ENCODE measurements at places on chromosomes 3 and 15.

DNA sequence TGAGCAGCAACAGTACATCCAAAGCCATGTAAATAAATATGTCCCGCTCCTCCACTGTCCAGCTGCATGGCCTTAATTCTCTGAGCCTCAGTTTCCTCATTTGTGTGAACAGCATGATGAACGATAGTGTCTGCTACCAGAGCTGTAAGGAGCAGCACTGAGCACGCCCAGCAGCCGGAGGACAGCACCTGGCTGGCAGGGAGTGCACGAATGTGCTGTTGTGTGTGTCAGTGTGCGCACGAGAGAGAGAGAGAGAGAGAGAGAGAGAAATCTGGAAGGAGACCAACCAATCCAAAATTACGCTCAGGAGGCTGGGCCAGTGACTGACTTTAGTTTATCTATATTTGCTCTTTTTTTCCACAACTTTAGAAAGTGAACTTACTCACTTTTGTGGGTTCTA, 26.6 kb upstream of the PLXNA1 start:
- no peak for DNase-seq

- no peak for DNase-seq
These were observed 2.5 kb downstream of the EEFSEC start for GRCh38 chr3:128155616-128156360.

- DNase-seq: no peak
These were observed 42.2 kb upstream of the SIN3A start for GRCh38 chr15:75493732-75494131.

- DNase-seq: peak; percentile 55
These were observed 91.2 kb downstream of the SENP2 start for GRCh38 chr3:185677146-185677829.

- DNase-seq: no peak
These were observed 5.4 kb downstream of the CRABP1 start for GRCh38 chr15:78345396-78346125.

DNA sequence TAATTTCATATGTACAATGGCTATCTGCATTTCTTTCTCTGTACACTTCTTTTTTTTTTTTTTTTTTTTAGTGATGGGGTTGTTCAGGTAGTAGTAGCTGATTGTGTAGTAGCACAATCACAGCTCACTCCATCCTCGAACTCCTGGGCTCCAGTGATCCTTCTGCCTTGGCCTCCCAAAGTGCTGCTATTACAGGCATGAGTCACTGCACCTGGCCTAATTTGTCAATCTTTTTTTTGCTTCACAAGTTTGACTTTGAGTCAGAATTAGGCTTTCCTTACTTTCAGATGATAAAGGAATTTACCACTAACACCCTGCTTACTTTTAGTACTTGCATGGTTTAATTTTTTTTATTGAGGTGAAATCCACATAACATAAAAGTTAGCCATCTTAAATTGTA, 28.0 kb downstream of the MAP1A start:
- no peak for DNase-seq

GRCh38 chr3:120203016-120203415, 82.0 kb downstream of the GPR156 start:
- DNase-seq: no peak

GRCh38 chr3:58341376-58341775, 8.7 kb downstream of the PXK start:
- no peak for DNase-seq

- no peak for DNase-seq
These were observed at the start of gene FANCD2OS for GRCh38 chr3:10108091-10108490. FANCD2OS (minus strand) TSS chr3:10108255; CDS start chr3:10104774, 3,481 bp downstream.

DNA sequence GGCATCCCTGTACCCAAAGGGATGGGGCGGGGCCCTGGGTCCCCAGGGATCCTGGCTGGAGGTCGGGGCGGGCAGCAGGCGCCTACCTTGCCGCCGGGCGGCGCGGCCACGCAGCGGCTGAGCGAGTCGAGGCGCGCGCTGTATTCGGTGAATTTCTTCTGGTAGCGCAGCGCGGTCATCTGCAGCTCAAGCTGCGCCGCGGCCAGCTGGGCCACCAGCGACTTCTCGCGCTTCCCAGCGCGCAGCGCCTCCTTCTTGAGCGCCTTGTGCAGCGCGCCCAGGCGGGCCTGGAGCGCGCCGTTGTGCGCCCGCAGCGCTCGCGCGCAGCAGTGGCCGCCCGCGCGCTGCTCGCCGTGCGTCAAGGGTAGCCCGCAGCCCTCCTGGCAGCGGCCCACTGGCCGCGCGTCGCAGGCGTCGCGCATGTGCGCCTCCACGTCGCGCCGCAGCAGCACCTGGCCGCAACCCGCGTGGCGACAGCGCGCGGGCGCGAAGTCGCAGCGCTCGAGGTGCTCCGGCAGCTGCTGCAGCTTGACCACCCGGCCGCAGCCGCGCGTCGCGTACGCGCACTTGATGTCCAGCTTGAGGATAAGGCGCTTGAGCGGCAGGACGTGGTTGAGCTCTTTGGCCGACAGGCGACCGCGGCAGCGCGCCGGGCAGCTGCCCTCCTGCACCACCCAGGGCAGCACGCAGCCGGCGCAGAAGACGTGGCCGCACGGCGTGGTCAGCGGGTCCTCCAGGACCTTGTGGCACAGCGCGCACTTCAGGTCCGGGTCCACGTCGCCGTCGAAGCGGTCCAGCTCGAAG, 522 bp downstream of the PDZRN3 start:
- no peak for DNase-seq

DNA sequence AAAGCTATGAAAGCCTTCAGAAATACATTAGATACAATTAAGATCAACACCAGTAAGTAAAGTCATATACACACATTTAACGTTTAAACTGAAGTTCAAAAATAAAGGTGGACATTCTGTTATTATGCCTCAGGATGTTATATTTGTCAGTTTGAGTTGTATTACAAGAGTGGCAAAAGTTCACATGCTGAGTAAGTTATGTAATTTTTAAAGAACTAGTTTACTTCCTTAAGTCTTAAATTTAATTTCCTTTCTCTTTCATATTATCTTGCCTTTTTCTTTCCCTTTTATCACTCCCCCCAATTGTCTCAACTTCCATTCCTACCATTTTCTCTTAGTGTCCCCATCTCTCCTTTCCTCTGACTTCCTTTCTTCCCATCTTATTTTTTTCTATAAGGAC, 4.9 kb upstream of the GPR87 start:
- no peak for DNase-seq

DNA sequence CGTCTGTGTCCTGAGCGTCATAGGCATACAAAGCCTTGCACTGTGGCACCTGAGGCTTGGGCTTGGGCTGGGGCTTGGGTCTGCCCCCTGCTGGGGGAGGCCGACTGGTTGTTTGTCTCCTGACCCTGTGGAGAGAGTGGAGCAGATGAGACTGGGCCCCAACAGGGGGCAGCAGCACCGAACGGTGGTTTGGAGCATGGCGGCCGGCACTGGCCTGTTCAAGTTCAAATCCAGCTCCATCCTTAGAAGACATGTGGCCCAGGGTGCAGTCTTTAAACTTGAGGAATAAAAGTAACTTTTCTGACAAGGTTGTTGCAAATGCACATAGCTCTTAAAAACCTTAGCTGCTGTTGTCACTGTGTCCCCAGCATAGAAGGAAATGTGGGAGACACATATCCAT, 33.3 kb downstream of the CCNB2 start:
- DNase-seq: no peak

- no peak for DNase-seq
These were observed 3.4 kb downstream of the PDZRN3 start for GRCh38 chr3:73621388-73621787.

DNA sequence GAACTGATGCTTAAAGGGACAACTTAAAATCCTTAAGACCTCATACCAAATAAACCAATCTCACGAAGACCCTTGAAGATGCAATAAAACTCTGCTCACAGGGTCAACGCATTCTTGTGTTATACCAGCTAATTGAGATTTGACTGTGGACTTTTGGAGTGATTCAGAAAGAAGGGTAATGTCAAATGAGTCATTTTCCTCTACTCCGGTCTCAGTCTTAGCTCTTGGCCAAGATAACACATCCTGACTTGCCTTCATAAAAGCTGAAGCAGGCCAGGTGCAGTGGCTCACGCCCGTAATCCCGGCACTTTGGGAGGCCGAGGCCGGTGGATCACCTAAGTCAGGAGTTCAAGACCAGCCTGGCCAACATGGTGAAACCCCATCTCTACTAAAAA, 3.8 kb downstream of the PKM start:
- DNase-seq: peak; percentile 65

- DNase-seq: no peak
These were observed 44.1 kb downstream of the TRANK1 start for GRCh38 chr3:36900474-36901443.

DNA sequence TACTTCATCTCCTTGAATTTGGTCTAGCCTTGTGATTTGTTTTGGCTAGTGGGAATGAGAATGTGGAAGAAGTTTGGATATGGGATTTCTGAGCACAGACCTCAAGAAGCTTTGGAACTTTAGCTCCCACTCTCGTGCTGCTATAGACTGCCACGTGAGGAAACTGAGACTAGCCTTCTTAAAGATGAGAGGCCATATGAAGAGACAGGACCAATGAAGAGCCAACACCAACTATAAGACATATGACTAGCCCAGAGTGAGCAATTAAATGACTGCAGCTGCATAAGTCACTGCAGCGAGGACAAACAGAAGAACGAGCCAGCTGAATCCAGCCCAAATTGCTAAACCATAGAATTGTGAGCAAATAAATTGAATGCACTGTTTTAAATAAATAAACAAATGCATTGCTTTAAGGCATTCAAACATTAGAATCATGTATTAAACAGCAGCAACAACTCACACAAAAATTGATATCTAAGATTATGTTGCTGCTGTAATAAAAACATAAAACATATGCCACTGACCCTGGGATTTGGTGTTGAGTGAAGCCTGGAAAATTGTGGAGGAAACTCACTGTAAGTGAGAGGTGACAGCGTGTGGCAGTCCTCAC, 15.7 kb upstream of the CNTN4 start:
- no peak for DNase-seq

DNA sequence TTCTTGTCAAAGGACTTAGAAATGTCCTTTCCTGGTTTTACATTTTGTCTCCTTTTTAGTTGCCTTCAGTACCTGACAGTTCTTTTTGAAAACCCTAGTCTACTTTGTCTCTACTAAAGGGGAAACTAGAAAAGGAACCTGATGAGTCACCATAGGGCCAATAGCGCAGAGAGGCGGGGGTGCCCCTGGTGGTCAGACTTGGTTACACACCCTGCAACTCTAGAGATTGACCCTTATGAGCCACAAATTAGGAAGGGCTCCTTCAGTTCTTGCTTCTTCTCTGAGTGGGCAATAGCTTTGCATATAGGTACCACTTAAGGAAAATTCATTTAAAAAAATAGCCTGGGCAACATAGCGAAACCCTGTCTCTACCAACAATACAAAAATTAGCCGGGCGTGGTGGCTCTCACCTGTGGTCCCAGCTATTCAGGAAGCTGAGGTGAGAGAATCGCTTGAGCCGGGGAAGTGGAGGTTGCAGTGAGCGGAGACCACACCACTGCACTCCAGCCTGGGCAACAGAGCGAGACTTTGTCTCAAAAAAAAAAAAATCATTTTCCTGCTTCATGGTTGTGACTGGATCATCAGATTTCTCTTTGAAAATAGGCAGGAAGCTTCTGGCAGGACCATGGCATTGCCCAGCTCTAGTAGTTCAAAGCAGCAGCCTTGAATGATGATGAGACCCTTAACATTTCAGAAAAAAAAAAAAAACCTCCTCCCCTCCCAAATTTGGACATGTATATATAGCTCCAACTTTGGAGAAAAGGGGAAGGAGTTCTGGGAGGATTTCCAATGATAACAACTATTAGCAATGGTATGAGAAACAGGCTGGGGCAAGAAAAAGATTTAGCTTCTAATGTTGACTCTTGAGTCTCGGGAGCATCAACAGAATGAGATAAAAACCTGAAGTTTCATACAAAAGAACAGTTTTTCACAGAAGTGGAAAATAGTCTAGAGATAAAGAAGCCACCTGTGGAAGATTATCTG, 45.2 kb upstream of the RASA2 start:
- no peak for DNase-seq

DNA sequence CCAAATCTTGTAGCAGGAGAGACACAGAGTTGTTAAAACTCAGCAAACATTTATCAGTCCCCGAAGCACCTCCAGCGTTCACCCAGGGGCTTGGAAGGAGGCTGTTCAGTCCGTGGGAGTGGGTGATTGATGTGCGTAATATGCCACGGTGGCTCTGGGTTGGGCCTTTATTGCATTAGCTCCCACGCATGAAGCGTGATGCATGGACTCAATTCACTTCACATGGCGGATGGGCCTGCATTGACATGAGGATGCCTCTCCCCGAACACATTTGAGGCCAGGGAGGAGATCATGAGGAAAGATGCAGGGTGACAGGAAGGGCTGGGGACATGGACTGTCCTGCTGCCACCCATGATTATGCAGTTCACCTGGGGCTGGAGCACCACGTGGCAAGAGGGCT, 126.5 kb downstream of the FAM43A start:
- DNase-seq: no peak

DNA sequence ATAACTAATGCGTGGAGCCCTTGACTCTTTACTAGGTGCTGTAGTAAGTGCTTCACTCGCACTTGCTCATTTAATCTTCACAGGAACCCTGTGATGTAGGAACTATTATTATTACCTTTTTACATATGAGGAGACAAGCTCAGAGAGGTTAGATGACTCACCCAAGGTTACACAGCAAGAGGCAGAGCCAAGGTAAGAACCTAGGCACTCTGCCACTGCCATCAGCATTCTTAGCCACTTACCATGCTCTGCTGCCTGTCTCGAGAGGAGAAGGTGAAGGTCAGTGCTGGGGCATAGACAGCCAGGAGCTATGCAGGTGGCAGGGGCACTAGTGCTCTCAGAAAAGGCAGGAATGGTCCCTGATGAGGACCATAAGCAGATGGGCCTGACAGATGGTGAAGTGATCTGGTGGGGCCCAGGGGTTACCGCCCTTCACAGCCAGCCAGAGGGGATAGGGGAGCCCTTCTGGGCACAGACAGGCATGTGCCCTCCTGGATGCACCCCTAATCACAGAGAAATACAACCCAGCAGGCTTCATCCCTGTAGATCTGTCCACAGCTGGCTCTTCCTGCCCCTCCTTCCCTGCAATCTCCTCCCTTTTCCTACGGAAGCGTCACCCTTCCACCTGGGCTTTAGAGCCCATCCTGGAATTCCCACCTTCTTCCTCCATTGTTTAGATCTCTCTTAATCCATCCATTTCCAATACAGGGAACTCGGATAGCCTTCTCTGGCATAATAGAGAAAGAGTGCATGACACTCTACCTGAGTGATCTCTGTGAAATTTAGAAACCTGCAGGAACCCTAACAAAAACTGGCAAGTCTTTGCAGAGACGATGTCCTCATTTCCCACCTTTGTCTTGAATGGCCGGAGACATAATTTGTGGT, 26.9 kb downstream of the ABTB1 start:
- DNase-seq: no peak

- DNase-seq: no peak
These were observed 89.9 kb downstream of the LRTM1 start for GRCh38 chr3:54837964-54838363.

- no peak for DNase-seq
These were observed 43.9 kb upstream of the SPRED1 start for GRCh38 chr15:38208779-38209178.
